Mesothelial cell of epicardium (in vitro differentiated cells): ENCODE measurements at places on chromosomes 13 and 19.

- DNase-seq, result no peak
Observed at GRCh38 chr13:112634102-112634501, 46.1 kb upstream of the TUBGCP3 start.

GRCh38 chr19:13154911-13155471, 4.8 kb downstream of the IER2 start:
- peak; percentile 86 for DNase-seq

GRCh38 chr13:45456196-45456972, 8.4 kb upstream of the COG3 start:
- DNase-seq, result no peak

DNA sequence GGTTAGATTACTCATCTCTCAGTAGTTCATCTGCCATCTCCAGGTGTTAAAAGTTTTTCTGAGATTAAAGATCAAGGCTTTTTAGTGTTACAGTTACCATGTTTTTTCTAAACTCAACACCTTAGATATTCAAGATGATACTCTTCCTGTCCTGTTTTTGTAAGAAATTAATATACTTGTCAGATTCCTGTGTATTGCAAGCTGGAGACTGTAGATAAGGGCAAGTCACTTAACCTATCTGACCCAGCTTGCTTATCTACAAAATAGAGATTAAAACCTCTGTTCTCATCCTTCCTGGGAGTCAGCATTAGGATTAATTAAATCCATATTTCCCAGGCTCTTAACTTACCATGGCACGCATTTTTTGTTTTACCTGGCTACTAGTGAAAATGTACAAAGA, 25.2 kb downstream of the SUGT1 start:
- no peak for DNase-seq

DNA sequence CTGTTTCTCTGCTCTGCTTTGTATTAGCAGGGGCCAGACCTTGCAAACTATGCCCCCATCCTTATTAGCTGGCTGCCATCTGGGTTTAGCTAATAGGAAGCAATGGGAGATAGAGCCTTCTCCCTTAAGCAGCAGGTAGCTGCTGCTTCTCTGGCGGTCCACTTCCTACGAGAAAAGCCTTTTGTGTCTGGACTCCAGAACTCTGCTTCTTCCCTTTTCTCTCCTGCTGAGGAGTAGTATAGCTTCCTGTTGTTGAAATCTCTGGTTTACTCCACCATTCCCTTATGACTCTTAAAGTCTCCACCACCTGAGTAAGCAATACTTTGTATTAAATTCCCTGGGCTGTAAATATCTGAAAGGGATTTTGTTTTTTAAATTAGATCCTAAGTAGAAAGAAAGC, 147.1 kb downstream of the DNAJC15 start:
- DNase-seq, result no peak

- DNase-seq, result no peak
Observed at GRCh38 chr19:2045501-2046045, 5.5 kb downstream of the MKNK2 start.

GRCh38 chr13:111058796-111059506, 56.2 kb upstream of the ARHGEF7 start:
- DNase-seq, result no peak
